Stimulated activated CD8-positive, alpha-beta memory T cell treated with anti-CD3 and anti-CD28 coated beads, Interleukin-15, amount 100 ng/mL, for 4 hours (primary cell): ENCODE measurements at places on chromosomes 2 and 18.

GRCh38 chr18:75854174-75854573 lies 426.7 kb upstream of the SMIM21 start:
- no peak for DNase-seq

DNA sequence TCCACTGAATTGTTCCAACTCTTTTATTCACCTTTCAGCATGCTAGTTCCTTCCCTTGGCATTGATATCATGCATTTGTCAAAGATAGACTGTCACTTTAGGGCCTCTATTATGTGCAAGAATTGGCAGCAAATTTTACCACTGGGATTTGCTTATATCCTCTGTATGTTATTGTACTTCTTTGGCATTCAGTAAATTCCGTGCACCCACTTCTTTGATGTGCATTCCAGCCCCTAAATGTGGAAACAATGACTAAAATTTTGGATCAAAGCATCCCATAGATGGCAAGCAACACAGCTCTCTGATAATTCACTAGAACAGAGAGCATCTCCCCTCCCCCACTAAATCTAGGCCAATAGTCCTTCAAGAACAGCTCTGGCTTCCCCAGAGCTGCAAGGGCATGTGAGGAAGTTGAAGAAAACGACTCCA lies 399.0 kb upstream of the HNRNPA3 start:
- DNase-seq: no peak

GRCh38 chr2:9100080-9100876 lies 96.8 kb upstream of the MBOAT2 start:
- DNase-seq: no peak

DNA sequence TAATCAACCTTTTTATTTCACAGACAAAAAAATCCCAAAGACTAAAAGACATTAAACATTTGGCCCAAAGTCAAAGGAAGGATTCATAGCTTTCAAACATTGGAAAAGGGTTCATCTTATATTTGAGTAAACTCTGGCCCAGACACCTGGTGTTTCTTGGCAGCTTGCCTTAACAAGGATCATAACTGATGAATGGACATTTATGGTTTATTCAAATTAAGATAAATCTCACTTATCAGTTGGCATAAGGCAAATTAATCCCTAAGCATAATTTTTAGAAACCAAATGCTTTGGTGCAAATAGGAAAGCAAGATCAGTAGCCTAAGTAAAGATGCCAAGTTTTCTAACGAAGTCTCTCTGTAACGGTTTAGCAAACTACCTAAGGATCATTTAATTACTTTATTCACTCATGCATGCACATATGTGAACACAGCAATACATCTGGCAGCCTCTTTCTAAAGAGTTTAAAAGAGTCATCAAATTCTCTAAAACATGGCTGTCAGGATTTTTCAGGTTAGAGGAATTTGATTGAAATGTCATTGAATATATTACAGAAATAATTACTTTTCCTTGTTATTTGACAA lies 323.4 kb upstream of the RBMS1 start:
- DNase-seq: no peak

GRCh38 chr2:108988796-108989713 lies at the start of gene EDAR:
Gene EDAR, minus strand, starts transcription at chr2:108989220. Its CDS starts 58,206 bp downstream, at chr2:108931014.
- no peak for DNase-seq

DNA sequence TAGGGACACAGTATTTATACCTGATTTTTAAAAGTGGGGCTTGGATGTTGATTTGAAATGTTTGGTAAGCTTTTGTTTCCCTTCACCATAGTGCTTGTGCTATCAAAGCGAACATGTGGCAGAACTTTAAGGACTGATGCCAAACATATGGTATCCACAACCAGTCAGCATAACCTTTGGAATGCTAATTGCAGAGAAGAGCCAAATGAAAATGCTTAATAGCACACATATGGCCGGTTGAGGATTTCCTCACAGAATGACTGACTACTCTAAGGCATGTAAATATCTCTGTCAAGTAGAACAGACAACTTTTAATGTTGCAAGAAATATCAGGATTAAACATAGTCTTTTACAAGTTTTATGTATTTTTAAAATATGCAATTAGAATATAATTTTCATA lies 120.9 kb upstream of the COL3A1 start:
- DNase-seq: no peak

DNA sequence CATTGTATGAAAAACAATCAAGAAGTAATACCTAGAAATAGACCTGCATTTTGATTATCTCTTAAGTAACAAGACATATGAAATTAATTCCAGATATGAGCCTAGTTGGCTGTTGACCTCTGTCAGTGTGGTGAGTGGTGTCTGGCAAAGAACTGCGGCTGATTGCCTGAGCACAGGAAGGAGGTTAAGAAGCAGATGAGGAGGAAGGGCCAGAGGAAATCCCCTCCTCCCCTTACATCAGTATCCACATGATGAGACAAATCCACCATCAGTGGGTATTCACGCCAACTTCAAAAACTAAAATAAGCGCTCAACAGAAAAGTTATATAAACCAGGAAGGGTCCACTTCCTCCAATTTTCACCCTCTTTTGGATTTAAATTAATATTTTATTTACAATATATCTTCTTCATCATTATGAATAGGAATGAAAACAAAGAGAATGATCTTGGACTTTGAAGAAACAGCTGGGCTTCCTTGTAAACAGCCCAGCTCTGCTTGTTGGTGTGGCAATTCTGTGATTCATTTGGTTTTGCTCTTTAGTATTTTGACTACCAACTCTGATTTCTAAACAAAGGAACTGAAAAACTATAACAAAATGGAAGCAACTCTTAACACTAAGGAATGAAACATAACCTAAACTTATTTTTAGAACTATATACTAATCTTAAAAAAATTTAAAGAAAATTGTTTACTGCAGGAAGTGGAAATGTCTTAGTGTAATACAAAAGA lies 27.3 kb downstream of the RFTN2 start:
- DNase-seq: no peak

DNA sequence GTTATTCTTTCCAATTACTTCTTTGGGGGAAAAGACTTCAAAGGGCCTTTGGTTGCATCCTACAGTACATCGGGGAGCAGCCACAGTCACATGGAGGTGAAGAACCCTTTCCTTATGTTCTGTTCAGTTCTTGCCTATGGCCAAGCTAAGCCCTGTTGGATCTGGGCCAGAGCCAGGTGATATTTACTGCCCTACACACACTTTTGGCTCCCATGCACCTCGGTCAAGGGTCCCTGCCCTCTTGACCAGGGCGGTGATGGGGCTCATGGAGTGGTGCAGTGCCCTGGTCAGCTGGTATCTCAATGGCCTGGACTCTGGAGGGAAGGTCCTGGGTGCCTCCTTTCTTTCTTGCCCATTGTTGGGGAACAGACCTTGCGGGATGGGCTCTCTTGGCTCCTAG lies 98.7 kb downstream of the VAPA start:
- no peak for DNase-seq
